ENCODE measurements at places on chromosomes 6 and 20.
A peak's percentile ranks its signal among the peaks of the same experiment; 100 is the strongest.

DNA sequence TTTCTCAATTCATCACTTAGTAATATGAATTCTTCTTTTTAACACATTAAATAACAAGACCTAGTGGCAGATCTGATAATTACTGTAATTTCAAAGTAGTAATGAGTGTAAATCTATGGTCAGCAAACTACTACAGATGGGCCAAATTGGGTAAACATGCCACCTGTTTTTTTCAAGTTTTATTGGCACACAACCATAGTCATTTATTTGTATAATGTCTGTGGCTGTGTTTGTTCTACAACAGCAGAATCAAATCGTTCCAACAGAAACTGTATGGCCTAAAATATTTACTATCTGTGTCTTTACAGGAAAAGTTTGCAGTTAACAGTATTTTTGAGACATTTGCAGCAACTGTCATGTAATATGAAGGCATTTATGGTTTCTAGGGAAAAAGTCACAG lies 86.1 kb upstream of the EYA2 start:
- no peaks in the 10 kb centered on the region for H3K36me3 ChIP-seq
- no peaks in the 10 kb centered on the region for H3K4me1 ChIP-seq
- H3K27me3 ChIP-seq: peaks cover 29% of the 10 kb centered on the region

- peaks cover 2% of the 10 kb centered on the region for H3K27me3 ChIP-seq
- no peak overlapping the region for H3K27ac ChIP-seq
- peak overlapping the region; percentile 53 for H3K4me3 ChIP-seq
- peaks cover 3% of the 10 kb centered on the region for H3K4me1 ChIP-seq
- no peak for DNase-seq
- H3K36me3 ChIP-seq: no peaks in the 10 kb centered on the region
Measured at GRCh38 chr6:98764373-98764911, 69.9 kb upstream of the POU3F2 start.

- H3K27ac ChIP-seq: no peak overlapping the region
- no peak for DNase-seq
- peaks cover 20% of the 10 kb centered on the region for H3K27me3 ChIP-seq
- no peak overlapping the region for H3K4me3 ChIP-seq
- H3K4me1 ChIP-seq: no peaks in the 10 kb centered on the region
Measured at GRCh38 chr6:47663462-47664216, 34.7 kb upstream of the ADGRF4 start.

- no peaks in the 10 kb centered on the region for H3K36me3 ChIP-seq
- H3K27me3 ChIP-seq: no peaks in the 10 kb centered on the region
- no peak overlapping the region for H3K27ac ChIP-seq
- H3K4me1 ChIP-seq: no peaks in the 10 kb centered on the region
- no peak overlapping the region for H3K4me3 ChIP-seq
Measured at GRCh38 chr6:123899745-123900144, 96.1 kb downstream of the NKAIN2 start.

- H3K4me1 ChIP-seq: peaks cover 73% of the 10 kb centered on the region
- peak overlapping the region; percentile 55 for H3K27ac ChIP-seq
- peak overlapping the region; percentile 68 for H3K4me3 ChIP-seq
- no peaks in the 10 kb centered on the region for H3K36me3 ChIP-seq
- no peak for DNase-seq
Measured at GRCh38 chr20:43949248-43949647, 34.6 kb downstream of the TOX2 start.

DNA sequence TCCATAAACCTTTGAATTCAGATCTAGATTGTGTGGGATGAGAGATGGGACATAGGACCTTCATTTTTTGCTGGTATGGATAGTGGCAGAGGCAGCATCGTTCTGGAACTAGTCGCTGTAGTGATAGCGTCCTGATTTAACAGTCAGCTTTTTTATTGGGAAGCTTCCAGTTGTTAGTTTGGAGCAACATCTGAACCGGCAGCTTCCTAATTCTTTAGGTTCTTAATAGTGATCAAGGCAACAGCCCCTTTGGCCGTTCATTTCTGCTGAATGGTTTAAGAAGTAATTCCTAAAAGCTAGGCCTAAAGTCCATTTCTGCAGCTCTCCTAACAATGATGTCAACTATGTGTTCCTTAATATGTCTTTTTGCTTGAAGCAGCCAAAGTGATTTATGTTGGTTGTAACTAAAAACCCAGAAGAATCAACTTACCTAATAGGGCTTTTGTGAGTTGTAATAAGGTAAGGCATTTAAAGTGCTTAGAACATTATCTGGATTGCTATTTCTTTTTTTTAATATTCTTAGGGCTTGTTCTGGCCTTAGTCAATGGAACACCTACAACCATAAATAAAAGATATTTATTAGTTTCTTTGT lies 90.3 kb downstream of the SHLD1 start:
- no peak overlapping the region for H3K27ac ChIP-seq
- no peak overlapping the region for H3K4me3 ChIP-seq
- H3K27me3 ChIP-seq: no peaks in the 10 kb centered on the region
- H3K36me3 ChIP-seq: no peaks in the 10 kb centered on the region

DNA sequence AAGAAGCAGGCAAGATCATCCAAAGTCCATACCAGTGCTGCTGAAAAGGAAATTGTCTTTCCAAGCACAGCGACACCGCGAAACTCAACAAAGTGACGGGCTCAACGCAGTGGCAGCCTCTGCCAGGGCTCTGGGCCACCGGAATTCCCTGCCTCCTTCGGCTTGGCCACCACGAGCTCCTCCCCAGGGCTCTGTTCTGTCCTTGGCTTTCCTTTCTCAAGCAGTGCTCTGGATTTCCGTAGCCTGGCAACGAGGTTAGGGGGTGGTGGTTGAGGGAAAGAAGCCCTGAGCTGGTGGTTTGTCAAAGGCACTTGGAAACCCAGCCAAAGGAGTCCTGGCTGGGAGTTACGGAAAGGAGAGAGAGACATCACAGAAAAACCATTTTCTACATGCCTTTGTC lies 31.2 kb downstream of the PRR18 start:
- peaks cover 18% of the 10 kb centered on the region for H3K27me3 ChIP-seq
- H3K4me1 ChIP-seq: peaks cover 8% of the 10 kb centered on the region
- H3K36me3 ChIP-seq: no peaks in the 10 kb centered on the region
- H3K27ac ChIP-seq: no peak overlapping the region
- DNase-seq: no peak
- H3K4me3 ChIP-seq: no peak overlapping the region

GRCh38 chr6:25016014-25016720 lies 80.4 kb upstream of the RIPOR2 start:
- H3K36me3 ChIP-seq: peaks cover 7% of the 10 kb centered on the region
- H3K27me3 ChIP-seq: no peaks in the 10 kb centered on the region
- no peak overlapping the region for H3K4me3 ChIP-seq
- peaks cover 47% of the 10 kb centered on the region for H3K4me1 ChIP-seq
